ENCODE measurements at places on chromosomes 1 and 21. TPM values are rescaled to one million over a fixed set of nuclear protein-coding genes. Genes with fewer than 3 reads are reported as not detected.

DNA sequence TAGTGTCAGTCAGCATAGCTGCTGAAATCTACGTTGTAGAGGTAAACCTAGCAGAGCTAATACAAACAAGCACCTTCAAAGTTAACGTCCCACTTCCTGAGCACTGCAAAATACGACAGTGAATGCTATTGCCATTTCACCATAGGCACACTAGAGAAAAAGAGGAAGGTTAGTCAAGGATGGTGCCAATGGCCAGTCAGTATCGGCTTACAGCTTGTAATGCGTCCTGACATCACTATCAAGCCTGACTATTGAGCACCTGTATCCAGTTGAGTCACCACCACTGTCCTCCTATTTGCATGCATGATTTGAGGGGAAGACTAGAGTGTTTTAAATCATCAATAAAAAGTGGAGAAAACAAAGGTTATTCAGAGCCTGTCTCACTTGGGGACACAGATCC lies 34.4 kb downstream of the NUCKS1 start:
- peaks cover 41% of the 10 kb centered on the region for H3K4me1 ChIP-seq
- H3K27ac ChIP-seq = peak overlapping the region; percentile 55
- H3K4me3 ChIP-seq = no peak overlapping the region
- H3K36me3 ChIP-seq = peaks cover 39% of the 10 kb centered on the region

GRCh38 chr1:115373305-115373704 lies 35.3 kb upstream of the NGF start:
- no peak overlapping the region for H3K4me3 ChIP-seq
- H3K27ac ChIP-seq = no peak overlapping the region
- no peaks in the 10 kb centered on the region for H3K27me3 ChIP-seq
- no peaks in the 10 kb centered on the region for H3K36me3 ChIP-seq
- no peak for DNase-seq
- H3K4me1 ChIP-seq = peaks cover 1% of the 10 kb centered on the region

- H3K27me3 ChIP-seq = no peaks in the 10 kb centered on the region
- H3K27ac ChIP-seq = 0 out of 2 replicates have a peak overlapping the region, but pooled peaks have one; percentile 7
- no peak overlapping the region for H3K4me3 ChIP-seq
- no peak for DNase-seq
- H3K36me3 ChIP-seq = no peaks in the 10 kb centered on the region
Observed at GRCh38 chr1:230138561-230139239, 71.7 kb downstream of the GALNT2 start.

GRCh38 chr1:21607549-21608529 lies 61.3 kb downstream of the RAP1GAP start:
- no peaks in the 10 kb centered on the region for H3K27me3 ChIP-seq
- peaks cover 17% of the 10 kb centered on the region for H3K4me1 ChIP-seq
- peak overlapping the region; percentile 49 for H3K4me3 ChIP-seq
- peak; percentile 100 for DNase-seq

GRCh38 chr21:29499734-29500343 lies 201.1 kb downstream of the BACH1 start:
- peaks cover 21% of the 10 kb centered on the region for H3K36me3 ChIP-seq
- H3K27me3 ChIP-seq = no peaks in the 10 kb centered on the region
- H3K27ac ChIP-seq = no peak overlapping the region
- H3K4me3 ChIP-seq = no peak overlapping the region
- peak; percentile 74 for DNase-seq
- H3K4me1 ChIP-seq = no peaks in the 10 kb centered on the region

GRCh38 chr1:145757420-145757819 lies 38.1 kb downstream of the CD160 start:
- H3K27ac ChIP-seq = no peak overlapping the region
- DNase-seq = no peak
- no peak overlapping the region for H3K4me3 ChIP-seq
- peaks cover 28% of the 10 kb centered on the region for H3K36me3 ChIP-seq

GRCh38 chr1:92872719-92873118 lies 40.9 kb downstream of the RPL5 start:
- no peak overlapping the region for H3K4me3 ChIP-seq
- H3K4me1 ChIP-seq = peaks cover 8% of the 10 kb centered on the region
- DNase-seq = no peak

GRCh38 chr1:228214921-228215662 lies 7.2 kb downstream of the OBSCN start:
- H3K4me3 ChIP-seq = peak overlapping the region; percentile 71
- peaks cover 3% of the 10 kb centered on the region for H3K4me1 ChIP-seq
- H3K27me3 ChIP-seq = peaks cover 9% of the 10 kb centered on the region
- no peak for DNase-seq
- no peak overlapping the region for H3K27ac ChIP-seq

GRCh38 chr1:25011943-25012638 lies 82.0 kb upstream of the RUNX3 start:
- peaks cover 20% of the 10 kb centered on the region for H3K4me1 ChIP-seq
- no peaks in the 10 kb centered on the region for H3K27me3 ChIP-seq
- no peak overlapping the region for H3K27ac ChIP-seq
- DNase-seq = no peak

GRCh38 chr1:25869909-25870606 lies 5.5 kb downstream of the PAQR7 start:
- H3K4me1 ChIP-seq = peaks cover 26% of the 10 kb centered on the region
- H3K27me3 ChIP-seq = no peaks in the 10 kb centered on the region
- DNase-seq = peak; percentile 29
- H3K36me3 ChIP-seq = no peaks in the 10 kb centered on the region
- no peak overlapping the region for H3K4me3 ChIP-seq

DNA sequence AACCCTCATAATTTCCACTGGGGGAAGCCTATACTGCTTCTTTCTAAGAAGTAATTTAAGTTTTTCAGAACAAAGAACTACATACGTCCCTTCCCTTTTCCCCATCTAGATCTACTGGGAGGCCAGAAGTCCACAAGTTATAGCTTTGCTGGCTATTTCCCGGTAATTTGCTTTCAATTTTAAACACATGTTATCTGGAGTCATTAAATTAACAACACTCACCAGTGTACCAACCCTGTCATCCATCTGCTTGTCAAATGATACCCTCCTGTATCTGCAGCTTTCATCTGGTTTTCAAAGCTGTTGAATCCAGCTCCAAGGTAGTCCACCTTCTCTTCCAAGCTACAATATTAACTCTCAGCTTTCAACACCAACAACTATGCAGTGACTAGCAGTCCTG lies 466.7 kb upstream of the PKN2 start:
- H3K27me3 ChIP-seq = no peaks in the 10 kb centered on the region
- peaks cover 2% of the 10 kb centered on the region for H3K4me1 ChIP-seq
- no peak overlapping the region for H3K27ac ChIP-seq
- H3K4me3 ChIP-seq = no peak overlapping the region

DNA sequence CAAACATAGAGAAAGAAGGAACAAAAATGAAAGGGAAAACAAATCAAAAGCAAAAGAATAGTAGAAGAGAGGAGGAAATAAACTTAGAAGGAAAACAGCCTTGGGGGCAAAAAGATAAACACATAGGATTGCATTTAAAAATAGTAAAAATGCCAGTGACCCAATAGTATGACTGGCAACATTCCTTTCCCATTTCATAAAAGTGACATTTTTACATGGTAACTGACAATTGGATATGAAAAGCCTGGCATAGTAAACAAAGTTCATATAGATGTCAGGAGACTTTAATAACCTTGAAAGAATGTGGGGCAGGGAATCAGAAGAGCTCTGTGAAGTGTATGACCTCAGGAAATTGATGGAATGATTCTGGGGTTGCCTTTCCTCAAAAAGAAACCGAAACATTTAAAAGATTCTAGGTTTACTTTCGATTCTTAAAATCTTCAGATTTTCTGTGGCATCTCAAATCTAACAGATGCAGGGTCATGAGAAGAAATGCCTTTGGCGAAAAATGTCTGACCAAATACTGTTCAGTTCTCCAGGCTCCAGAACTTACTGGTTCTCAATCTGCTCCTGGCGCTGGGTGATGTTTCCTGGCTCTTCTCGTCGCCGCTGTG lies 33.7 kb downstream of the SPTA1 start:
- H3K4me3 ChIP-seq = no peak overlapping the region
- H3K27ac ChIP-seq = no peak overlapping the region
- H3K27me3 ChIP-seq = no peaks in the 10 kb centered on the region
- H3K4me1 ChIP-seq = 0 out of 2 replicates have a peak, but pooled peaks cover 3% of the 10 kb centered on the region
- no peaks in the 10 kb centered on the region for H3K36me3 ChIP-seq

- H3K36me3 ChIP-seq = peaks cover 18% of the 10 kb centered on the region
- no peak overlapping the region for H3K4me3 ChIP-seq
- DNase-seq = no peak
- H3K27ac ChIP-seq = peak overlapping the region; percentile 99
- no peaks in the 10 kb centered on the region for H3K27me3 ChIP-seq
Observed at GRCh38 chr1:19988267-19989006, 9.0 kb upstream of the PLA2G2A start.

DNA sequence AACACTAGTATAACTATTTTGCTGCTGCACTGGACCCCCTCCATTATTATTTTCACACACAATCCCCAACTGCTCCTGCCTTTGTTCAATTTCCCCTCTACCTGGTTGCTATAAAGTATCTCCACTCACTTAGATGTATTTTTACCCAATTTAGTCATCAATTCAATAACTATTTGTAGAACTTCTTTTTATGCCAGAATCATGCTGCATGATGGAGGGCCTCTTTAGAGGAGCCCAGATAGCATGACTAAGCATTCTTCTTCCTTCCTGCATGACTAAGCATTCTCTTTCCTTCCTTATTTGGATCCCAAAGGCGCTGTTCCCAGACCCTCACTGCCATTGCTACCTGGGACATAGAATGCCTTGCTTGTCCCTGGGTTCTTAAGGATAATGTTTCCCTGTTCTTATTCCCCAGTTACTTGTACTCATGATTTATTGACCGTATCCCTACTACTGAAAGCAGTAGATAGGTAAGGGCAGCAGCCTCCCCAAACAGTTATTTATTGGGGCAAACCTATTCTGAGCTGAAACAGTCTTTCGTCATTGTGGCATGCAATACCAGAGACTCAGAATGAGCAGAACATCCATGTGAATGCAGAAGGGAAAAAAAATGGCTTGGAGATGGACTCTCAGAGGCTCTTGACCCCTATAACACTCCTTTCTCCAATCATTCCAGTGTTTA lies 89.3 kb upstream of the AKT3 start:
- H3K36me3 ChIP-seq = peaks cover 9% of the 10 kb centered on the region
- no peak overlapping the region for H3K27ac ChIP-seq
- no peak overlapping the region for H3K4me3 ChIP-seq
- no peaks in the 10 kb centered on the region for H3K27me3 ChIP-seq

GRCh38 chr1:156489166-156489934 lies 11.2 kb downstream of the MEF2D start:
- peak overlapping the region; percentile 70 for H3K27ac ChIP-seq
- peak; percentile 60 for DNase-seq
- no peaks in the 10 kb centered on the region for H3K36me3 ChIP-seq
- peaks cover 60% of the 10 kb centered on the region for H3K4me1 ChIP-seq

DNA sequence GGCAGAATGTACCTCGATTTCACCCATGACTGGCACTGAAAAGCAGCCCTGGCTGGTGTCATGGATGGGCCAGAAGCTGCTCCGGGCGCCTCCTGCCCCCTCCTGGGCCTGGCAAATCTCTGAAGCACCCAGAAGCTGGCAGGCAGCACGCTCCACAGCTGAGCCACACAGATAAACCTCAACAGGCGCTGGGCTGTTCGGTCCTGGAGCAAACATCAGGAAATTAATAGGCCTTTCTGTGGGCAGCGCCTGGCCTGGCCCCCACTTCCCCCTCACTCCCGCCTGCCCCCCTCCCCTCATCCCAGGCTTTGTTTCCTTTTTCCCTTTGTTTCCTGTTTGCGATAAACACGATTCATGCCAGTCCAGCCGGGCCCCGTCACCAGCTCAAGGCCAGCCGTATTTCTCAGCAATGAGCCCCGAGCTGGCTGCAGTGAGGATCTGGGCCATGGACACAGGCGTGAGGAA lies 20.1 kb upstream of the DISP3 start:
- no peak for DNase-seq
- no peaks in the 10 kb centered on the region for H3K36me3 ChIP-seq
- H3K27ac ChIP-seq = no peak overlapping the region
- no peak overlapping the region for H3K4me3 ChIP-seq
- no peaks in the 10 kb centered on the region for H3K27me3 ChIP-seq

- H3K4me1 ChIP-seq = peaks cover 37% of the 10 kb centered on the region
- H3K27ac ChIP-seq = peak overlapping the region; percentile 80
- no peak for DNase-seq
- H3K27me3 ChIP-seq = no peaks in the 10 kb centered on the region
- H3K36me3 ChIP-seq = peaks cover 6% of the 10 kb centered on the region
Observed at GRCh38 chr1:1847890-1848289, 43.0 kb downstream of the GNB1 start.

DNA sequence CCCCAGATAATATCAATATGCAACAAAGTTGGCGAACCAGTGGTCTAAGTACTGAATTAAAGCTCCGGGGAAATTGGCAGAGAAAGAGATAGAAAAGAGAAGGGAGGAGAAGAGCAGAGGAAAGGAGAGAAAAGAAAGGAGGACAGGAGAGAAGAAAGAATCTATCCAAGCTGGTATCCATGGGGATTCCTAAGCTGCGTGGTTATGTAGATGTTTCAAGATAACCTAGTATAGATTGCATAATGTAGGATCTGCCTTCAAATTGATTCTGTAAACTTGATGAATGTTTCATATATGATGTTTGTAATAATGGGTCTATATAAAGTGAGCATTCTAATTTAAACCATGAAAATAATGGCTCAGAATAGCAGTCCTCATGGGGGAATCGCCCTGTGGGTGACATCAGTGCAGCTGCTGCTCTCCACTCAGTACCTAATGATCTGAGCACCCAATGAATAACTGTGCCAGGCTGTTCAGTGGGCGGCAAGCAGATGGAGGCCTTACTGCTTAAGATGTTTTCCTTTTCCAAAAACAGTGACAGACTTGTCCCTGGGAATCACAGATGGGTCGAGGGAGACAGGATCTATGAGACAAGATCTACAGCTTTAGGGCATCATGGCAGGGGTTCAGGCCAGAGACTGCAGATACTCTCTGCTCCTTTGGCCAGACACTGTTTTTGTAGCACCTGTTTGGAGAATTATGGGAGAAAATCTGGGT lies 78.0 kb downstream of the LAMC2 start:
- no peak overlapping the region for H3K4me3 ChIP-seq
- no peak for DNase-seq
- no peaks in the 10 kb centered on the region for H3K36me3 ChIP-seq
- H3K27ac ChIP-seq = no peak overlapping the region
- no peaks in the 10 kb centered on the region for H3K27me3 ChIP-seq

GRCh38 chr1:203797948-203798655 lies 2.7 kb downstream of the ZBED6 start:
- H3K4me1 ChIP-seq = peaks cover 44% of the 10 kb centered on the region
- H3K4me3 ChIP-seq = peak overlapping the region; percentile 91
- peak overlapping the region; percentile 32 for H3K27ac ChIP-seq
- no peak for DNase-seq
- H3K36me3 ChIP-seq = peaks cover 44% of the 10 kb centered on the region
- no peaks in the 10 kb centered on the region for H3K27me3 ChIP-seq

GRCh38 chr1:104987210-104987609 lies 1237.5 kb downstream of the AMY1C start:
- H3K27ac ChIP-seq = no peak overlapping the region
- no peak for DNase-seq
- no peak overlapping the region for H3K4me3 ChIP-seq
- H3K27me3 ChIP-seq = no peaks in the 10 kb centered on the region
- H3K36me3 ChIP-seq = peaks cover 5% of the 10 kb centered on the region

TSPAN1 gene
- total RNA-seq = 0.50 TPM

H3-3A gene
- total RNA-seq = 987 TPM

RGS16 gene
- 10.2 TPM for total RNA-seq

CHAF1B gene
- 20.7 TPM for total RNA-seq

AMIGO1 gene
- total RNA-seq = 2.4 TPM

GPATCH3 gene
- 16.1 TPM for total RNA-seq

WNT3A gene
- 0.16 TPM for total RNA-seq

CCDC185 gene
- not detected for total RNA-seq

KCNC4 gene
- total RNA-seq = 21.9 TPM

OLIG1 gene
- 2.4 TPM for total RNA-seq

UBASH3A gene
- total RNA-seq = 0.09 TPM

CHI3L1 gene
- 0.27 TPM for total RNA-seq

ADGRL4 gene
- 1.4 TPM for total RNA-seq

TSTD1 gene
- 100 TPM for total RNA-seq

BACE2 gene
- total RNA-seq = 11.1 TPM

TAS1R1 gene
- not detected for total RNA-seq

SEMA6C gene
- 16.3 TPM for total RNA-seq
